ENCODE measurements at places on chromosomes 2 and 18. TPM values are rescaled to one million over a fixed set of nuclear protein-coding genes. Genes with fewer than 3 reads are reported as not detected.

FAP gene
- not detected for total RNA-seq

ZBTB7C gene
- 1.1 TPM for total RNA-seq

SPEG gene
- total RNA-seq, result 30.7 TPM

FBXO48 gene
- 0.52 TPM for total RNA-seq

MC4R gene
- not detected for total RNA-seq

DSC1 gene
- total RNA-seq, result not detected

GMPPA gene
- 85.7 TPM for total RNA-seq

RGPD3 gene
- total RNA-seq, result 0.04 TPM

CYP1B1 gene
- total RNA-seq, result 37.2 TPM

GRB14 gene
- total RNA-seq, result 0.63 TPM

UGT1A3 gene
- not detected for total RNA-seq

FSIP2 gene
- total RNA-seq, result 2.5 TPM

DNER gene
- 1.1 TPM for total RNA-seq

SOWAHC gene
- 27.4 TPM for total RNA-seq

DLGAP1 gene
- total RNA-seq, result not detected

HOXD11 gene
- total RNA-seq, result not detected

GALNT3 gene
- total RNA-seq, result 44.8 TPM

PDE1A gene
- total RNA-seq, result not detected

MBP gene
- total RNA-seq, result 47.4 TPM

TUBA4A gene
- 75.4 TPM for total RNA-seq

SIGLEC15 gene
- 4.8 TPM for total RNA-seq

XIRP2 gene
- 0.11 TPM for total RNA-seq

SLC5A7 gene
- 0.06 TPM for total RNA-seq

RNF152 gene
- total RNA-seq, result 2.8 TPM

C2orf15 gene
- 4.4 TPM for total RNA-seq

SERPINB12 gene
- total RNA-seq, result not detected

GAREM2 gene
- 1.4 TPM for total RNA-seq

MGAT4A gene
- total RNA-seq, result 1.7 TPM

CRYGD gene
- not detected for total RNA-seq

ACMSD gene
- total RNA-seq, result not detected

ACTG2 gene
- 3.8 TPM for total RNA-seq

LCT gene
- total RNA-seq, result not detected

MLPH gene
- 201 TPM for total RNA-seq

IGFBP2 gene
- 183 TPM for total RNA-seq

CD226 gene
- total RNA-seq, result 0.69 TPM

ALK gene
- total RNA-seq, result 0.87 TPM

SLC20A1 gene
- total RNA-seq, result 209 TPM

GPR45 gene
- not detected for total RNA-seq

C2orf69 gene
- 15.0 TPM for total RNA-seq

DNAH6 gene
- total RNA-seq, result not detected

TEX44 gene
- not detected for total RNA-seq

PLCD4 gene
- total RNA-seq, result 11.7 TPM

RIT2 gene
- not detected for total RNA-seq

MOGAT1 gene
- total RNA-seq, result not detected

SERPINB13 gene
- total RNA-seq, result not detected

NEU2 gene
- total RNA-seq, result 4.0 TPM

MC5R gene
- total RNA-seq, result not detected

IMPA2 gene
- 38.2 TPM for total RNA-seq

ANKRD23 gene
- 8.2 TPM for total RNA-seq

DCC gene
- not detected for total RNA-seq

ADAM23 gene
- total RNA-seq, result 0.22 TPM

EVX2 gene
- not detected for total RNA-seq

TAF1B gene
- 39.5 TPM for total RNA-seq
